ENCODE measurements at places on chromosomes 7 and 10.

DNA sequence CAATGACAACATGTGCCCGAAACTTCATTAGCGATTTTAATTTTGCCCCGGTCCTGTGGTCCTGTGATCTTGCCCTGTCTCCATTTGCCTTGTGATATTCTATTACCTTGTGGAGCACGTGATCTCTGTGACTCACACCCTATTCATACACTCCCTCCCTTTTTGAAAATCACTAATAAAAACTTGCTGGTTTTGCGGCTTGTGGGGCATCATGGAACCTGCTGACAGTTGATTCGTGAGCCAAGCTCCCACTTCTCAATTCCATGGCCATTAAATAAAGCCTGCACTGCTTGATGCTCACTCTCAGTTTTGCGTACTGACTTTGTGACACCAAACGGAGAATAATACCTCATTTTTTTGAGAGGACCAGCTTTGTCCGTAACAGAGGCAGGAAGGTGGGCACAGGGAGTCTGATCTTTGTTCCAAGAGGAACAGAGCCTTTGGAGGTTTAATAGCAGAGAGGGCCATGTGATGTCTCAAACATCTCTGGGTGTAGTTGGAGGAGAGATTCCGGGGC, 3.8 kb upstream of the ADAMTS14 start:
- DNase-seq = no peak

- DNase-seq = peak; percentile 4
Observed at GRCh38 chr7:97499204-97499603, 232.7 kb upstream of the TAC1 start.

GRCh38 chr7:296373-296945, 6.5 kb downstream of the FOXL3 start:
- DNase-seq = no peak

GRCh38 chr7:20793694-20794394, 7.2 kb upstream of the SP8 start:
- no peak for DNase-seq

DNA sequence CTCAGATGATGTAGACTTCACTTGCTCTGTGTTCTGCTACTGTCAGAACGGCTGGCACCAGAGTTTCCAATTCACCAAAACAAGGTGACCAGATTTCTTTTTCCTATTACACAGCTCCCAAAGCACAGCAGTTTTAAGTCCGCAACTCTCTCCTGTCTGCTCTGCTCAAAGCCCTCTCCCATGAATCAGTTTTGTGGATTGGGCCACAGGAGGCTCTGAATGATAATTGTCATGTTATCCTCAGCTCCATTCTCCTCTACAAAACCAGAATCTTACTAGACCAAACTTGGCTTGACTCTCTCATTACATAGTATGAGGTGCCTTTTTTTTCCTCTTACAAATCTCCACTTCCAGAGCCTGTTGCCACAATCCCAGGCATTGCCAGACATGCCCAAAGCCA, 223.5 kb downstream of the SNX13 start:
- DNase-seq = no peak

DNA sequence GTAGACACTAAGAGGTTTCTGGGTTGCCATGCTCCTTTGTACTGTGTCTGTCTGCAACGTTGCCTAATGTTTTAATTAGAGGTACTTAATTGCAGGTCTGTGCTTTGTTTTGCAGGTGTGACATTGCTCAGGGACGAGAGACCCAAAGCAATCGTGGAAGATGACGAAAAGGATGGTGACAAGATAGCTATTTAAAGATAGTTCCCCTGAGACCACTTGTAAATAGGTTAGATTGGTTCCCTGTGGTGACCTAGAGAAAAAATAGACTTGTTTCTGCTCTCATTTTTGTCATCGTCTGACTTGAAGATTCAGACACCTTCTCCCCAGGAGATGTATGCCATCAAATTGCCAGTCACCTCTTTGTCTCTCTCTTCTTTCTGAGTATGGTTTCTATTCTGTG, 20.1 kb downstream of the PPP1R17 start:
- DNase-seq = no peak

DNA sequence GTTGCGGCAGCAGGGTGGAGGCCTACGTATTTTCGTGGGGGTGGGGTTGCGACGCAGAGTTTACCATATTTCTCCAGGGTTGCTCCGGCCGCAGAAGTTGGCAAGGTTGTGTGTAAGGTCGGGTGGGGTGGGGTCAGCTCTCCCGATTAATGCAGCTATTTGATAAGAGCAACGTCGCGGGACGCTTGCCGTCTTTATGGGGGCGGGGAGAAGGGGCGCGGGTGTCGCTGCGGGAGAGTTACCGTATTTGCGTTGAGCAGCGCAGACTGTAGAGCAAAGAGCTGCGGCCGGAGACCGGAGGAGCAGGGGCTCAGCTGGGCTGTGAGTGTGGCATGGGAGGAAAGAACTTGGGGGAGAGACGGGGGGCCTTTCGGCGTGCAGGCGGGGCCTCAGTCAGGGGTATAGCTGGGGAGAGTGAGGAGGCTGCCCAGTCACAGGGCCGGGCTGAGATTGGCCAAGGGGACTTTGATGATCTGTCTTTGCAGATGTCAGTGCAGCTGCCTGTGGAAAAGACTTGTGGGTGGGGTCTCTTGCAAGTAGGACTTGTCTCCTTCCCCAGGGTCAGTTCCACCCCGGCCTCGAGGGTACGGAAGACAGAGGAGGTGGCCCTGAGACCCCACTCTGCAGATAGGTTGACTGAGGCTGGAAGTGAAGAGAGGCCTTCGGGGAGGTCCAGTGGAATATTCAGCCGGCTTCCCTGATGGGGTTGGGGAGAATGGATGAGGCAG, 26.6 kb downstream of the ZNF775 start:
- no peak for DNase-seq

DNA sequence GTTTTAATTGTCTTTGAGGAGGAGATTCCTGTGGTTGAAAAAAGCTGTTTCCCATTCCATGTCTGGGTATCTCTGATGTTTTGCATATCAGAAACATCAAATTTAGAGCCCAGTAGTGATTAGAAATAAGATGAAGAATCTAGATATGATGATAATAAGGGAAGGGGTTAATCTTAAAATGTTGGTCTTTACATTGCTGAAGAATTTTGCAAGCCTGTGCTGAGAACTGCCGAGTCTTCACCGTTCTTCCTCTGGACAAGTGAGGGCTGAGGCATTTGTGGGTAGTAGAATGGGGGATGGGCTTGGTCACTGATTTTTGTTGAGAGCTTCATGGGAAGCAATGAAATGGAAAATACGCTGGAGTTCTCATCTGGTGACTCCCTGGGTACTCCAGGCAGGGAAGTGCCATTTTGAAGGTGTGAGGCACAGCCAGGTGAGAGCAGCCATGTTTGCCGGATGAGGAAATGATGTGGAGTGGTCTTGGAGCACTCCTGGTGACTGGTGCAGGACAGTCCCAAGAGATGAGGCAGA, 10.2 kb downstream of the TCF7L2 start:
- DNase-seq = no peak

- no peak for DNase-seq
Observed at GRCh38 chr10:14556285-14556956, 218.3 kb downstream of the FAM107B start.

GRCh38 chr7:101804967-101805366, 12.5 kb upstream of the CUX1 start:
- DNase-seq = peak; percentile 33

- DNase-seq = no peak
Observed at GRCh38 chr7:76060842-76061241, 12.9 kb downstream of the MDH2 start.

GRCh38 chr7:85883-86515, 106.4 kb upstream of the FAM20C start:
- DNase-seq = no peak

GRCh38 chr10:90614631-90615030, 243.2 kb downstream of the HTR7 start:
- no peak for DNase-seq

DNA sequence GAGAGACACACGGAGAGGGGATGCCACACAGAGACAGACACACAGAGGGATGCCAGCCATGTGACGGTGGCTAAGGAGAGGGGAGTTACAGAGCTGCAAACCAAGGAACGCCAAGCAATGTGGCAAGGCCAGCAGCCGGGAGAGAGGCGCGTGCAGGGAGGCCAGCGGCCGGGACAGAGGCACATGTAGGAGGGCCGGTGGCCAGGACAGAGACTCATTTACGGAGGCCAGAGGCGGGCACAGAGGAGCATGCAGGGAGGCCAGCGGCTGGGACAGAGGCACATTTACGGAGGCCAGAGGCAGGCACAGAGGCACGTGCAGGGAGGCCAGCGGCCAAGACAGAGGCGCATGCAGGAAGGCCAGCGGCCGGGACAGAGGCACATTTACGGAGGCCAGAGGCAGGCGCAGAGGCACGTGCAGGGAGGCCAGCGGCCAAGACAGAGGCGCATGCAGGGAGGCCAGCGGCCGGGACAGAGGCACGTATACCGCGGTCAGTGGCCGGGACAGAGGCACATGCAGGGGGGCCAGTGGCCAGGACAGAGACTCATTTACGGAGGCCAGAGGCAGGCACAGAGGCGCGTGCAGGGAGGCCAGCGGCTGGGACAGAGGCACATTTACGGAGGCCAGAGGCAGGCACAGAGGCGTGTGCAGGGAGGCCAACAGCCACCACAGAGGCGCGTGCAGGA, 40.4 kb downstream of the INSIG1 start:
- no peak for DNase-seq

DNA sequence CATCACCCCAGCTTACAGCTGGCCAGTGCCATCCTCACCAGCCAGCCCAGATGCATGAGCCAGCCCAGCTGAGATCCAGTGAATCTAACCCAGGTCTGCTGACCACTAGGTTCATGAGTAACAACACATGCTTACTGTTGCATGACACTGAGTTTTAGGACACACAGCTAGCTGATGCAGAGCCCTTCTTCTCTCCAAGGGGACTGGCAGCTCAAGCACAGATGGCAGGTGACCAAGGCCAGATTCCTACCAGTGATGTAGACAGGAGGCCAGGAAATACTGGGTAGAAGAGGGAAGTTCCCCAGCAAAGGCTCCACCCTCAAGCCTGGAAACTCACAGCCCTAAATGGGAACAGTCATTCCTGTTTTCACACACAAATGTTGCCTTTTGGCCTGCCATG, 236.6 kb downstream of the GRID1 start:
- DNase-seq = no peak

- no peak for DNase-seq
Observed at GRCh38 chr7:3427957-3428356, 126.9 kb downstream of the SDK1 start.

DNA sequence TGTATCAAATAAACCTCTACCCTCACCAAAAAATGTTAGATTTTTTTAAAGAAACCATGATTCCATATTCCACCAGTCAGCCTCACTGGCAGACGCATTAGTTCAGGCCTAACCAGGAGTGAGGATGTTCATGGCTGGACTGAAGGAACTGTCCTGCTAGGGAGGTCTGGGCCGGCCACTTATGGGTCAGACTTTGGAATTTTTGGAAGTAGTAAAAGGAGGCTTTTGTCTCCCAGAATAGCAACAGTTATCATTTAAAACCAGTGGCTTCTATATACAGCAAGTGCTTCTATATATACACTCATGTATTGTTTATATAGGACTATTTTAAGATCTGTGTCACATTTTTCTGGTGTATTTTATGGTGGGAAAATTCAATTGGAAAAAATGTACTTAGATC, 120.5 kb downstream of the CNNM2 start:
- no peak for DNase-seq

- DNase-seq = no peak
Observed at GRCh38 chr10:103673606-103674005, 180.1 kb downstream of the NEURL1 start.

GRCh38 chr7:82677493-82677892, 233.9 kb upstream of the CACNA2D1 start:
- DNase-seq = peak; percentile 49

All from CD4-positive, alpha-beta T cell treated with Interleukin-17A for 4 hours (primary cell).